ENCODE measurements at places on chromosomes 6 and 20.

GRCh38 chr20:4052554-4052953 lies 37.2 kb upstream of the RNF24 start:
- no peak for DNase-seq

DNA sequence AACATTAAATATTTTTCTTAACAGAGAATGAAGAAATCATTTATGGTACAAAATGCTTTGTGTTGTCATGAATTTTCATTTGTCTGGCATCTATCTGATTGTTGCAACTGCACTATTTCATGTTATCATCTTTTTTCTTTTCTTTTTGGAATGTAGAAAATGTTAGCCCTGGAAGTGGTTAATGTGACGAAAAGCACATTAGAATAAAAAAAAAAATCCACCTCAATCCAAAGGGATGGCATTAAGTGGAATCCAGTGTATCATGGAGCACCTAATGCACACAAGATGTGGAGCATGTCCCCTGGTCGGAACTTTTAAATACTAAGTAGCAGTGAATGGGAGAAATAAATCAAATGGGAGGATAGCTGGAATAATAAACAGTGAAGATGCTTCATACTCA lies 172.9 kb upstream of the MCHR2 start:
- DNase-seq, result no peak

DNA sequence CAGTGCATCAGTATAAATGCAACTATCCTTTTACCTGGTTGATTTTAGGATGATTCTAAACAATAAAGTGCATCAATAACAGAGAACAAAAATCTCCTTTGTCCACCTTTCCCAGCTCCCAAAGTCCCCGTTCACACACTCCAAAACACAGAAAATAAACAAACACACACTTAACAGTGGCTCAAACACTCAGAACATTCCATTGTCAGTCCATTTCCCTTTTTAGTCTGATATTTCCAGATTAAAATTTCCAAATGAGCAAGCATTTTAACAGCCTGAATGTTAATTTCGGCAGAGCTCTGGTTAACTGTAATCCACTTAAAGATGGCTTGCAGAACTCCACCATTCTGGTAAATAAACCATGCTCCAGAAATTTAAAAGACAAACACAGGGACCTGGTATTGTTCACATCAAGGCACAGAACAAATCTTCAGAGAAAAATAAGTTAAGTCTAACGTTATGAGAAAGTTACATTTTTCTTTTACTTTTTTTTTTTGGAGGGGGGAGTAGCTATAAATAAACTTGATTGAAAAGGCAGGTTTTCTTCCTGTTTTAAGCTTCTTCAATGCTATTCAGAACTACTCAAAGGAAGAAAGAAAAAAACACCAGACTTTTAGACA lies 100.8 kb downstream of the DST start:
- DNase-seq, result no peak

- no peak for DNase-seq
Measured at GRCh38 chr20:44648068-44648467, 3.4 kb downstream of the ADA start.

- DNase-seq, result no peak
Measured at GRCh38 chr6:114998492-114998891, 655.7 kb upstream of the HS3ST5 start.

DNA sequence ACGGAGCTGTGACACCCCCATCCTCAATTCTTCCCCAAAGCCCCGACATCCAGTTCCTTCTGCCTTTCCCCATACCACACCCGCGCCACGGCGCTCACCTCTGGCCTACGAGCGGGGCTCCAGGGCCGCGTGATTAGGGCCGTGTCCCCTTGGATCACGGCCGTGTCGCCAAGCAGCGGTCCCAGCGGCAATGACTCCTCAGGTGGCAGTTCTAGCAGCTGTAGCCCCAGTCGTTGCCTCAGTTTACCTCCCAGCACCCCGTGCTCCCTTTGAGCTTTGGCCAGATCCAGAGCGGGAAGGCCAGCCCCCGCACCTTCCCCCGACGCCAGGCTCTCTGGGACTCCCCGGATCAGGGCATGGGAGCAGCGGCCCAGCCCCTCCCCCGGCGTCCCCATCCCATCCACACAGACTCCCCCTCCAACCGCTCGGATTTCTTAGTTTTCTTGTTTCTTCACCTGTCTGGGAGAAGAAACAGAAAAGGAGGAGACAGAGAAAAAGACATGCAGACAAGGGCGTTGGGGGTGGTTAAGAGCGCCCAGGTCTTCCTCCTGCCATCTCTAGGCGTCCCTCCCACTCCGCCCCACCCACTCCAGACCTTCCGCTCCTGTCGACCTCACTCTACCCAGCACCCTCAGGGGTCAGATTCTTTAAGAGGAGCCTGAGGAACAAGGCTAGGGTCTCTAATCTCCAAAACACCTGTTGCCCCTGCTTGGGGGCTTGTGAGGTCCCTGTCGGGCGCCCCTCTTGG lies at the start of gene DDAH2:
Gene DDAH2 (minus strand): TSS at position 533 of the 748 bp plus-strand sequence. CDS start 138 bp downstream, at position 395.
- no peak for DNase-seq

DNA sequence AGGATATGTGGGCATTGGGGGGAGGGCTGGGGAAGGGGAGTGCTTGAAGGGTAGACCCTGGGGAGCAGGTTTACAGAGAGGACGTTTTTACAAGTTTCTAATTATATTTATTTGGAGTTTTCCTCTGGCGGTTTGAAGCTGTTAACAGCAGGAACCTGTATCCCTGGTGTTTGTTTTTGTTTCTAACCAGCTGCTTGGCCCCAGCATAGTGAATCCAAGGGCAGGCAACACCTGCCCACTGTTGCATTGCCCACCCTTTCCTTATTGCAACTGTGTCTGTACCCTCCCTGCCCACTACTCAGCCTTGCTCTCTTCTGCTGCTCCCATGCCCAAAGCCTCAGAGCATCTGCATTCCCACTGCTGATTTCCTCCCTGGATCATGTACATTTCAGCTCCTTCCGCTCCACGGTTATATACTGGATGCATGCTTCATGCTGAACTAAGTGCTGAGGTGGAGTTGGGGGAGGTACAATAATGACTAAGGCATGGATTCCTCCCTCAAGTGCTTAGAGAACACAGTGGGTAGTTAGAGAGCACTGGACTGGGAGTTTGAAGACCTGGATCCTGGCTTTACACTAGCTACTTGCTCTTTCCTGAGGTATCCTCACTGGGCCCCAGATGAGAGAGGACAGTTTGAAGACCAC lies 6.0 kb downstream of the SCUBE3 start:
- DNase-seq, result no peak

DNA sequence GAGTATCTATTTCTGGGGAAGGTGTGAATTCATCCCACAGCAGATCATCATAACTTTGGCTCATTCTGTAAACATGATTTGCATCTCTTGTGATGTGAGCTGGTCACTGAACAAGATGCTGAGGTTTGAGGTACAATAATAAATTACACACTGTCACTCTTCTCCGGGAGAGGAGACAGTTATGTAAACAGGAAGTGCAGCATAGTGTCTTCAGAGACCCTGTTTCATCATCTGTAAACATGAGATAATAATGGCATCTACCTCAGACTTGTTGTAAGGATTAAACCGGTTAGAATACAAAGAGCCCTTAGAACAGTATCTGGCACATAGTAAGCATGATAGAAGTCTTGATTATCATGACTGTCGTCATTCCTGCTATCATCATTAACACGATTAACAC lies 125.2 kb downstream of the TBC1D7 start:
- no peak for DNase-seq

GRCh38 chr6:17220040-17220910 lies 60.9 kb upstream of the RBM24 start:
- DNase-seq, result peak; percentile 47

GRCh38 chr6:148317739-148318138 lies 24.9 kb upstream of the SASH1 start:
- DNase-seq, result no peak

DNA sequence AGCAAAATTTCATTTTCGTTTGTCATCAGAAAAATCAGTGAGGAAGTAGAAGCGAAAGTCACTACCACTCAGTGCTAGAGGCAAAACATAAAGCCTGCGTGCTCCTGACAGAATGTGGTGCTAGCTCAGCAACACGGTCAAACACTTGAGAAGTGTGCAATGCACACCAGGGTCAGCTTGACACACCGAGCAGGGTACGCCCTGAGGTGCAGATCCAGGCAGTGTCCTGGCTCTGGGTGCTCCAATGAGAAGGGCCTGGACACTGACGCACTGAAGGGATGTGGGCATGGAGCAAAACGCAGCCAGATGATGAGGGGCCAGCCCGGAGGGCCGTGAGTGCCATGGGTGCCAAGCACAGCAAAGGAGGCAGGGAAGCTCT lies 5.9 kb downstream of the RNASET2 start:
- DNase-seq, result no peak

DNA sequence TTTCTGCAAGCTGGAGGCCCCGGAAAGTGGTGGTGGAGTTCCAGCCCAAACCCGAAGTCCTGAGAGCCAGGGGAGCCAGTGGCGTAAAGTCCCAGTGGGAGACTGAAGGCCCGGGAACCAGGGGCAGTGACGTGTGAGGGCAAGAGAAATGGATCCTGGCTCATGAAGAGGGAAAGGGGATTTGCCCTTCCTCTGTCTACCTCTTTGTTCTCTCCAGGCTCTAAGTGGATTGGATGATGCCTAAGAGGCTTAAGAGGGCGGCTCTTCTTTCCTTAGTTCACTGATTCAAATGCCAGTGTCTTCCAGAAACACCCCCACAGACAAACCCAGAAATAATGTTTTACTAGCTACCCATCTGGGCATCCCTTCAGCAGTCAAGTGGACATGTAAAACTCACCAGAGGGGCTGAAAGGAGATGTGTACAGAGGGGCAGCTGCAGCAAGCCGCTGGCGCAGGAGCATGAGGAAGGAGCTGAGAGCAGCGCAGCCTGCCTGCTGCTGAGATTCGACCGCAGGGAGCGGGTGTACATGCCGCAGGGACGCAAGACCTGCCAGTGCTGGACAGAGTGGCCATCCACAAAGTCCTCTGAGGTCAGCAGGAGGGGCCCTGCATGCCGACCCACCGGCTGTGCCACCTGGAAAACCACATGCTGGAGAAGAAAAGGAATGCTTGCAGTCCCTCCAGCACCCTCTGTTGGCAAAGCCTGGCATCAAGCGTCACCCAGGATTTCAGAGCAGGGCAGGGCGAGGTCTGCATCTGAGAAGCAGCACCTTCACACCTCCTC lies 29.5 kb downstream of the CDYL start:
- DNase-seq, result peak; percentile 58

- no peak for DNase-seq
Measured at GRCh38 chr6:121590438-121590837, 155.0 kb downstream of the GJA1 start.

GRCh38 chr6:24228681-24229255 lies 102.8 kb downstream of the NRSN1 start:
- DNase-seq, result no peak

DNA sequence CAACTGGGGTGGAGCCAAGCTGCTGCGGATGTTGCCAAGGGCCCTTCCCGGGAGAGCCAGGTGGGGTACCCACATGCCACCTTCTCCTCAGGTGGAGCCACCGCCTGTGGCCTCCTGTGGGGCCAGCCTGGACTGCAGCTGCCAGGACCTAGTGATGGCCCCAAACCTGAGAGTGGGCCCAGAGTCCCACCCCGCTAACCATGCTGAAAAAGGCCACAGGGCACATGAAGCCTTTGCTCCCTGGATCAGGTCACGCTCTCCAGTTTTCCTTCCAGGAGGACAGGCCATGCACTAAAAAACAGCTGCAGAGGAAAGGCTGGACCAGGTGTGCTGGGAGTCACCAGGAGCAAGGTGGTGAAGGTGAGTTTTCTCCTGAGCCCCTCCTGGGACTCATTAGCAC lies 73.9 kb upstream of the SLC22A16 start:
- no peak for DNase-seq

DNA sequence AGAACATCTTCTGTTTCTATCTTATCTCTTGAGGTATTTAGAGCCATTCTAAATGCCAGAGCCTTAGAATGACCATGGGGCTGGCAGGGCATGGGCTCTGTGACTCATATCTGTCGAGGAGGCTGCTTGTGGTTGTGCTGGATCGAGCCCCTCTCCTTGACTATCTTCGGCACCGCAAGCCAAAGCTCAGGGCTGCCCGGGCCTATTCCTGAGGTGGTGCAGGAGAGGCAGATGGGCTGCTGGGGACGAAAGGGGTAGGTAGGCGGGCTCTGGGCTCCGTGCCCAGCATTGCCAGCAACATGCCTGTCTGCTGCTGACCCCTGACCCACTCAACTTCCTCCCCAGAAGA lies 89.9 kb downstream of the NOL4L start:
- no peak for DNase-seq

Measured in small intestine (tissue), 16 donors.